Fibroblast of skin of back (primary cell): ENCODE measurements at places on chromosomes 5 and 9.

DNA sequence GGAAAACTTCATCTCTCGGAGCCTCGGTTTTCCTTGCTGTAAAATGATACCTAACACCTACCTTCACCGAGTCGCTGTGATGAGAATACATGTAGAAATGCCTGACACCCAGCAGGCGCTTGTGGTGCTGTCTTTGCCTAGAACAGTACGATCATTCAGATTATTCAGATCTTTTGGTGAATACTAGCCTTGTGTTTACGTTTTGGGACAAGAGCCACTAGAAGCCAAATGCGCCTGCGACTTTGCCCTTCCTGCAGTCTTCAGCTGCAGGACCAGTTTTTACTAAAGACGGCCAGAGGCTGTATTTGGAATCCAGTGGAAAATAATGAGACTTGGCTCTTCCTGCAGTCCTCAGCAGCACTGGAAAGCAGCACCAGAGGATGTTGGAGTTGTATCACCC is 189.6 kb downstream of the TRIO start:
- DNase-seq = no peak

GRCh38 chr5:117131876-117132275 is 557.3 kb upstream of the SEMA6A start:
- DNase-seq = peak; percentile 22

DNA sequence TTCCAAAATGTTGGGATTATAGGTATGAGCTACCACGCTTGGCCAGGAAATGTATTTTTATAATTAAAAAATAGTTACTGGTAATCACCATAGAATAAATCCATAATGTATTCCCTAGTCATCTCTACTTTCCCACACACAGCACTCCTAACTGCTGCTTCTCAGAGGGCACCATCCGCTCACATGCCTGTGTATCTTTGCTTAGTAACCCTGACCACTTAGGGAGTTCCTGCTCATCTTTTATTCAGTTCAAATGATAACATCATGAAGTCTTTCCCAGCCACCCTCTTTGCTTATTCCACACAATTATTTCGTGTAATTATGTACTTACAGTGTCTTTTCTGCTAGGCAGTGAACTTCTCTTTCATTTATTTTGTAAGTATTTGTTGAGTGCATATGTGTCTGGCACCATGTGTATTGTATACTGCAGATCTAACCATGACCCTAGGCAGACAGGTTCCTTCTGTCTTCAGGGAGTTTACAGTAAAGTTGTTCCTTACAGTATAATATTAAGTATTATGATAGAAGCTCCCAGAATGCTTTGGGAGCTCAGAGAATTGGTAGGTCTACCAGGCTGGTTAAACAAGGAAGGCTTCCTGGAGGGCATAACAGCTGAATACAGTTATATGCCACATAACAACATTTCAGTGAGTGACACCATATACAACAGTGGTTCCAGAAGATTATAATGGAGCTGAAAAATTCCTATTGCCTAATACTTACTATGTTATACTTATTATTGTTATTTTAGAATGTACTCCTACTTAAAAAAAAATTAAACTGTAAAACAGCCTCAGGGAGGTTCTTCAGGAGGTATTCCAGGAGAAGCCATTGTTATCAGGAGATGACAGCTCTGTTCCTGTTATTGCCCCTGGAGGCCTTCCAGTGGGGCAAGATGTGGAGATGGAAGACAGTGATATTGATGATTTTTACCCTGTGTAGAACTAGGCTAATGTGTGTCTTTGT is 39.2 kb downstream of the DCAF10 start:
- peak; percentile 45 for DNase-seq

DNA sequence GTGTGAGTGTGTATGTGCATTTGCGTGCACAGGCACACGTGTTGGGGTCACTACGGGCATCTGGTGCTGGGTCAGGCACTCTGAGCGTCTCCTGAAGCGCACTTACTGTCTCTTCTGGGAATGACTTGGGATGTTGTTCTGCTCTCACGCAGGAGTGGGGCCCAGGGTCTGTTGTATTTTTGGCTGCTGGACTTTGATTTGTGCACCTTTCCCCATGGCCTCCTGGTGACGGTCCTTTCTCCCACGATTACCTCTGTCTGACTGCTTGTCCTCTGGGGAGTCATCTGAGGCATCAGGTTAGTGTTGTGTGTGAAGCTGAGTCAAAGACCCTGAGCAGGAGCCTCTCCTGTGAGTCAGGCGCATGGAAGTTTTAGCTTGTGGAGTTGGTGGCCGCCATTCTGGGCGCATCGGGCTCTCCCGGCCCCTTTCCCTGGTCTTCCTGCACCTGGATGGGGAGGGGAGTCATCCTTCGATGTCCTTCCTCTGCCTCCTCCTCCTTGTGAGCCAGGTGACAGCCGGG is 62.1 kb downstream of the RXRA start:
- DNase-seq = peak; percentile 17

DNA sequence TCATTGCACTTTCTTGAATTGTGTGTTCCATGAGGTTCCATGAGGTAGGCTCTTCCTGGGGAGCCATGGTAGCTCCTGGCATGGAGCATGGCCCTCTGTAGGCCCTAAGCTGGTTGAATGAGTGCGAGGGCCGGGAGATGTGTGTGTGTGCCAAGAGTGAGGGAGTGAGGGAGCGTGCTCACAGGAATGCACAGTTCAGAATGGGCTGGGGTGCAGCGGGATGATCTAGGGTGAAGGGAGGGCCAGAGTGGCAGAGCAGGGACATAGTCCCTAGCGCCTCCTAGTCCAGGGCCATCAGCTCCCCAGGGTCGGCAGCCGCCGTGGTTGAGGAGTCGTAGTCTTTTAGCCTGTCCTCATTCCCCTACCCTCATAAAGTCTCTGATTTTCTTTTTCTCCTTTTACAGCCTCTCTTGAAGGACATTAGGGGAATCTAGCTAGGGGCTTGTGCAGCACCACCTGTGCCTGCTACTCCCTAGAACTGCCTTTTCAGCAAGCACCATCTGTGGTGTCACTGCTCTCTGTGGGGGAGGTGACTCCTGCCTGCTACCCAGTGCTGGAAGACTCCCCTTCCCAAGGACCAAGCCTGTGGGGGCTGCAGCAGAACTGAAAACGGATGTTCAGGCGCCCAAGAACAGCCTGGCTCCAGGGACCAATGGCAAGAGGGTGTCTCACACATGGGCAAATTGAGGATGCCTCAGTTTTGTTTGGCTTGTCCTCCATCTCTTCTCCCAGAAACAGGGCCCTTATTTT is 65.3 kb upstream of the PPARGC1B start:
- DNase-seq = no peak

DNA sequence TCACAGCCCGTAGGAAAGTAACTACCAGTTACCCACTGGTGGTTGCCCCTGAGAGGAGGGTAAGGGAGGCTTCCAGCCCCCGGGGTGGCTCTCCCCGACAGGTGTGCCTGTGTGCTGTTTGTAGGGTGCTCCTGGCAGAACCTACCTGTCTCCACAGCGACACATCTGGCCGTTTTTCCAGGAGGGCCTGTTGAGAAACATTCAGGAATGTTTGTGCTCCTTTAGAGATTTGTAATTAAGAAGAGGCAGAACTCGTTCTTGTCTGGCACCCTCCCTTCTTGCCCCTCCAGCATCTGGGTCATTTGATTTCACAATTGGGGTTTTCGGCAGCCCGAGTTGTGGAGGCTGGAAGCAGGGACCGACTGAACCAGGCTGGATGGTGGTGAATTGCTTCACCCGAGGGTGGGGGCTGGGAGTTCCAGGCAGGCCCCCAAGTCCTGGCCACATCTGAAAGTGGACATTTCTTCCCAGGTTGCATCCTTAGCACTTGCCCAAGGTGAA is 74.2 kb downstream of the WWC1 start:
- DNase-seq = no peak

- DNase-seq = no peak
Measured at GRCh38 chr9:86843206-86843605, 104.1 kb downstream of the GAS1 start.

GRCh38 chr9:134483361-134484184 is 157.3 kb downstream of the RXRA start:
- DNase-seq = no peak

- no peak for DNase-seq
Measured at GRCh38 chr9:96663506-96664120, 8.5 kb upstream of the PRXL2C start.

GRCh38 chr5:57986761-57987341 is 473.0 kb downstream of the PLK2 start:
- DNase-seq = peak; percentile 44
